GM12864 (cell line): ENCODE measurements at places on chromosomes 1 and 21.

GRCh38 chr1:155037043-155037442 is 3.4 kb downstream of the DCST1 start:
- no peak for DNase-seq

DNA sequence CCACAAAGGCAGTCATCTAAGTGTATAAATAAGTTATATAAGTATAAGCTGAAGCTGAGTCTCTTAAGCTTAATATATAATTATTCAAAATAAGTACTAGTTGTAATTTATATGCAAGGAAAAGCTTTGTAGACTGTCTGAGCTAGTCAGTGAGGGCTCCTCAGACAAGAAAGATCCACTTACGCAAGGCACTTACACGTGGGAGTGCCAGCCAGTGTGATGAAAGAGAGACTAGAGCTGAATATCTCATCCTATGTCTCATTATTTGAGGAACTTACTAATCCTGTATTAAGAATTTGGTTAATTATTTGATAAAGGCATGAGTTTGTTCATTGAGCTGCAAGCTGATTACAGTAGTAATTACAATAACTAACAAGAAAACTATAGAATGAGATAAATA is 146.9 kb downstream of the PDE4B start:
- DNase-seq, result no peak

DNA sequence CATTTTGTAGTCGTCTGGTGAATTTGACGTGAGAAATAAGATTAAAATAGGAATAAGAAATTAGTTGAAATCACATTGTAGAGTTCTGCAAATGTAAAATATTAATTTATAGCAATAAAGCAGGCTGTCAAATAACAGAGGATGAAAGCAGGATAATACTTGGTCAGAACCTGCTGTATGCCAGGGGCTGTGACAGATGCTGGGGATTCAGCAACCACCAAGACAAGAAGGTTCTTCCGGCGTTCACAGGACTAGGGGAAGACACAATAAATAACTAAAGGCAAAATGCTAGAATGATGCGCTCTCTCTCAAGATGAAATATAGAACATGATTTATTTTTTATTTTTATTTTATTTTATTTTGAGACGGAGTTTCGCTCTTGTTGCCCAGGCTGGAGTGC is 6.8 kb upstream of the PARK7 start:
- no peak for DNase-seq

DNA sequence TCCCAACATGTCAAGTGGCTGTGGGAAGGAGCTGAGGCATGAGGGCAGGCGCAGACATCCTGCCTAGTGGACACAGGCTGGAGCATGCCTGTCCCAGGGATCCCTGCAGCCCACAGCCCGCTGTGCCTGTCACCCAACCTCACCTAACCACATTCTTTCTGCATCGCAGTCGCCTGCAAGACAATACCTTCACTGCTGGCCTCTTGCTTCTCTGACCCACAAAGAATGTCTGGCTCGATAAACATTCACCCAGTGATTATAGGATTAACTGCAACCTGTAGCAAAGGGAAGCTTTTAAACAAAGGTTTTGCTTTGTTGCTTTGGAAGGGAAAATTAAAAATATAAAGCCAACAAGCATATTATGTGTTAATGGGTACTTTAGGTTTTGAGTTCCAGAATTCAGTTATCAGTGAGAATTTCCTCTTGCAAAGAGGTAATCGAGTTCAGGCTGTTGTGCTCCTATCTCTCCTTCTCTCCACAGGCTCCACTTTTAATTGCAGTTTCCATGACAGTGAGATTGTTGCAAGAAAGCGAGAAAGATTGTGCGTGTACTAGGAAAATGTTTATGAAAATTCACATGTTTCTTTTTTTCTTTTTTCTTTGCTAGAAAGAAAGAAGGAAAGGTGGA is 40.0 kb upstream of the ZNF648 start:
- DNase-seq, result no peak

DNA sequence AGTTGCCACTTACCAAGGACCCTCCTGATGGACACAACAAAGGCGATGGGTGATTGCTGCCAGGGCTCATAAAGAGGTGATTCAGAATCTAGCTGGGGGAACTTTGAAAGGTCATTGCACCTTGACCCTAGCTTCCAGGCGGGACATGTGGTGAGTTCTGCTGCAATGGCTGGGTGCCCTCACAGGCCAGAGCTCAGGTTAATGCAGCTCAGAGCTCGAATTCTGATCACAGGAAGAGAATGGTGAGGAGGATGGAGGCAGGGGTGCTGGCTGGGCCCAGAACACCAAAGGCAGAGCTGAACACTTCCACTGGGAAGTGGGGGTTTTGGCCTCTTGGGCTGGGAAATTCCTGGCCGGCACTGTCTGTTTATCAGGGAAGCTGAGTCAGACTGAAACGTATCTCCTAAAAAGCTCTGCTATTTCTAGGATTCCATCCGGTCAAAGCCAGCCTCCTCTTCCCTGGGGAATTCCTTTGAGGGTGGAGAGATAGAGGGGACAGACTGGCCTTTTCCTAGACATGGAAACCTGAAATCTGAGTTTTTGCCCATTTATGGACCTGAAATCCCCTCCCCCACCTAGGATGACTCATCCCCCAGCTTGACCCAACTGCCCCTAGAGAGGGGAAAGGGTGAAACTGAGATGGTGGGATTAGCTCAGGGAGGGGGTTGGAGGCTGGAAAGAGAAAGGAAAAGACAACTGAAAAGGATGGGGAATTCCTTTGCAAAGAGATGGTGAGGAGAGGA is 27.2 kb downstream of the NUAK2 start:
- no peak for DNase-seq

GRCh38 chr1:6163191-6163972 is 16.7 kb downstream of the CHD5 start:
- no peak for DNase-seq

DNA sequence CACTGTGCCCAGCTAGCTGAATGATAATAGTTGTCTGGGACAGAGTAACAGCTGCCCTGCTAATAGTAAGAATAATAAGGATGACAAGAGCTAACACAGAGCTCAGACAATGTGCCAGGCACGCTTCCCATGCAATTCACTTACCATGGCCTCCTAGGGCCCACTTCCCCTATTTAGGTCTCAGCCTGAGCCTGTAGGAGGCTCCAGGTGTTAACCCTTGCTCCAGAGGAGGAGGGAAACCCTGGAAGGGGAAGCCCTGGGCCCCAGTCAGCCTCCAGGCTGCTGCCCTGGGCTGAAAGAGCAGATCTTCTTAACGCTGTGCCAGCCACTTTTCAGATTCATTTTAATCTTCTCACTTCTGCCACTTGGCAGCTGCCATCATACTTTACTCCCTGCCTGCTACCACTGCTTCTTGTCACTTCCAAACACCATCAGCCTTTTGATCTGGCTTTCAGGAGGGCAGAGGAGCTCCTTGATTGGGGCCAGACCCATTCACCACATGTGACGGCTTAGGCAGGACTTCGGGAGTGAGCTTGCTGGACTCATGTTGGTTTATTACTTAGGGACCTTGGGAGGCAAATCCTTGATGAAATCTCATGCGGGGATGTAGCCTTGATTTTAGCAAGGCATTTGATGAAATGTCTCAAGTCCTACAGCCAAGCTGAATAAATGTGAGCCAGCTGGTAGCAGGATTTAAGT is 66.7 kb upstream of the PARP1 start:
- DNase-seq, result no peak

DNA sequence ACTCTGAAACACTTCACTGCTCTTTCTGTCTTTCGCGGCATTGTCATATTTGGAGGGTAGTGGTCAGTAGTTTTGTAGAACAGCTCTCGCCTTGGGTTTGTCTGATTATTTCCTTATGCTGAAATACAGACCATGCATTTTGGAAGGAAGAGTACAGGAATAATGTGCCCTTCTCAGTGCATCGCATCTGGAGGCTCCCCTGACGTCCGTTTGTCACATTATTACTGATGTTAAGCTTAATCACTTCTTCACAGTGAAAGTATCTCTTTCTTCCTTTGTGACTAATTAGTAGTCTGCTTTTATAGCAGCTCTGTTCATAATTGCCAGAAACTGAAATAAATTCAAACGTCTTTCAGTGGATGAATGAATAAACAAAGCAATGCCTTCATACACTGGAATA is 85.7 kb upstream of the CXADR start:
- DNase-seq, result no peak

DNA sequence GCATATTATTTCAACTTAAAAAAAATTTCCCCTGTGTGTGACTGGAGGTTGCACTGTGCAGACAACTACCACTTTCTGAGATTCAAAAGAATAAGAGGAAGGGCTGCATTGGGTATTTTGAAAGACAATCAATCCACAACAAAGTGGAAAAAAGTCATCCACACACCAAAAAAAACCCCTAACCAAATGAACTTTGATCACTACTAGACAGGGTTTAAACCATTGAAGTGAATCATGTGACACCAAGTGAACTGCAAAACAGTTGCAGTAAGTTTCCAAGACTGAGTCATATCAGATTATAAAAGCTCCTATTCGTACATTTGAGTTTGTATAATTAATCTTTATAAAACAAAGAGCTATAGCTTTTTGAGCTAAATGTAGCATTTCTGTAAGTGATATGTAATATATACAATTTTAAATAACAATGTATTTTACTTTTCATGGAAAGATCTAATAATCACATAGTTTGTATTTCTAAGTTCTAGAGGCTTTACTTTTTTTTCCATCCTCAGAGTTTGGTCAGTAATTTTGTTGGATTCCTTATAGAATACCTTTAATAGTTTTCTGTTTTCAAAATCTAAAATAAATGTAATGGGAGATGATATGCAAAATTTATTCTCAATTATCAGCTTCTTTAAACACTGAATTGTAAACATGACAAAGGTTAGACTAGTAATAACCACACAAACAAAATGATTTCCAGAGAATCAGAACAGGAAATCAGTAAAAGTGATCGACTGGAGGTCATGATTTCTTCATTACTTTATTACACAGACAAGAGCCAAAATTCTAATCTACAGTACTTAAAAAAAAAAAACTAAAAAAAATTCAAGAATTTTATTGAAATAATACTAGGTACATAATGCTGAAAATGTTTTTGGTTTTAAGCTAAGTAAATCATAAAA is 50.5 kb upstream of the GFI1 start:
- peak; percentile 61 for DNase-seq

GRCh38 chr1:192522673-192523072 is 52.9 kb upstream of the RGS1 start:
- DNase-seq, result no peak

DNA sequence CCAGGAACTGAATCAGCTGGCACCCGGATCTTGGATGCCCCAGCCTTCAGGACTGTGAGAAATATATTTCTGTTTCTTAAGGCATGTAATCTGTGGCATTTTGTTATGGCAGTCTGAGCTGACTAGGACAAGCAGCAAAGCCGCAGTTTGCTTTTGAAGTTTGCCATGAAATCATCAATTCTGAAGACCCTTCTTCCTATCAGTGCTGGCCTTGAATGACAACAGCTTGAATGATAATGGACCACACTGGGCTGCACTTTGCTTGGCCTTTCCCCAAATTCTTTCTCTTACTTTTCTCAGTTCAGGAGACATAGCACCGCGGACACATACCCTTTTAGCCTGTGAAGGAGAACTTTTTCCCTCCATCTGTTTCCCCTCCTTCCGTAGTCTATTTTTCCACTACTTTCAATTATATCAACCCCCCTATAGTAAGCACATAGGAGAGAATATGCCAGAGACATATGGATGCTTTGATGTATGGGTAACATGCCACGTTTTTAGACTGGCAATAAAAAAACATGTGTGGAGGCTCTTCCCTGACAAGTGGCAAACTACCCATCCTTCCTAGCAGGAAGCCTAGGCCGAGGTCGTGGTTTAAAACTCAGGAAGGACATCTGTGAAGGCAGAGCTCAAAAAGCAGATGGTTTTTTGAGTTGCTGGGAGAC is 42.9 kb downstream of the HLX start:
- no peak for DNase-seq

DNA sequence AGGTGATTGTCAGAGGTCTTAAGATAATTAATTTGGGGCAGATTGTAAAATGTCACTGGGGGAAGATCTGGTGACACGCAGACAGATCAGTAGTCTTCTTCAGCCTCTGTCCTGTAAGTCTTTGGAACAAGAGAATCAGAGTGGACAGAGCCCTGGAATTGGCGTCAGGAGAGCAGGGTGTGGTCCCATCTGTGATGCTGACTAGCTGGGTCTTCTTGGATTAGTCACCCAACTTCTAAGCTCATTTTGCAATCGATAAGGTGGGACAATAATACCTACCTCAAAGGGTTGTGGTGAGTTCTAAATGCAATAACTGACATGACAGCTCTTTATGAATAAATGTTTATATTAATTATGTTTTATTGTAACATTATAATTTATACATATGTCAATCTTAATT is 4.8 kb downstream of the FASLG start:
- DNase-seq, result no peak

DNA sequence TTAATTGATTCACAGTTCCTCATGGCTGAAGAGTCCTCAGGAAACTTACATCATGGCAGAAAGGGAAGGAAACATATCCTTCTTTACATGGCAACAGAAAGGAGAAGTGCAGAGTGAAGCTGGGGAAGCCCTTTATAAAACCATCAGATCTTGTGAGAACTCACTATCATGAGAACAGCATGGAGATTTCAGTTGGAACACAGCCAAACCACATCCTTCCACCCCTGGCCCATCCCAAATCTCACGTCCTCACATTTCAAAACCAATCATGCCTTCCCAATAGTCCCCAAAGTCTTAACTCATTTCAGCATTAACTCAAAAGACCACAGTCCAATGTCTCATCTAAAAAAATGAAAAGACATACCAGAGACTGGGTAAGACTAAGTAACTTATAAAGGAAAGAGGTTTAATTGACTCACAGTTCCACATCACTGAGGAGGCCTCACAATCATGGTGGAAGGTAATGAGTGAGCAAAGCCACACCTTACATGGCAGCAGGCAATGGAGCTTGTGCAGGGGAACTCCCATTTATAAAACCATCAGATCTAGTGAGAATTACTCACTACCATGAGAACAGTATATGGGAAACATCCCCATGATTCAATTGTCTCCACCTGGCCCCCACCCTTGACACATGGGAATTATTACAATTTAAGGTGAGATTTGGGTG is 105.2 kb downstream of the MRPL39 start:
- DNase-seq, result peak; percentile 58

DNA sequence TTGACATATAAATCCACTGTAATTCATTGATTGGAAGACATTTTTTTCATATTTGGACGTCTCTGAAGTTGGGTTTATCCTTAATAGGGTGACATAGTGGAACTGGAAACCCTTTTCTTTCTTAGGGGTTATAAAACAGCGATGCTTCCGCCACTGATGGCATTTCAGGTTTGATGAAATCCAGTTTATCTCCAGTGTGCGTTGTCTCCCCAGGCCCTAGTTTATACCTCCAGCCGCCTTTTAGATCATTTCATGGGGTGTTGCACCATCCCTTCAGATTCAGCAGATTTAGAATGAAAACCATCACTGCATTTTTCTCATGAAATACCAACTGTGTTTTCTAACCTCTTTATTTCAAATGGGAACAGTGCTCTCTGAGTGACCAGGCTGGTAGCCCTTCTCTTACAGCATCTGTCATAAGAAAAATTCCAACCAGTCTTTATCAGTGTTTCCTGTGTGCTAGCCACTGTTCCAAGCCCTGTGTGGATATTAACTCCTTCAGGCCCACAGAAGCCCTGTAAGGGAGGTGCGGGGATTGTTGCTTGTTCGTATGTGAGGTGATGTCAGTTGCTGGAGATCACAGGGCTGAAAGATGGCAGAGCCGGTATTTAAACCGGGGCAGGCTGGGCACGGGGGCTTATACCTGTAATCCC is 19.0 kb downstream of the H6PD start:
- no peak for DNase-seq
